ENCODE measurements at places on chromosomes 1 and 21.

DNA sequence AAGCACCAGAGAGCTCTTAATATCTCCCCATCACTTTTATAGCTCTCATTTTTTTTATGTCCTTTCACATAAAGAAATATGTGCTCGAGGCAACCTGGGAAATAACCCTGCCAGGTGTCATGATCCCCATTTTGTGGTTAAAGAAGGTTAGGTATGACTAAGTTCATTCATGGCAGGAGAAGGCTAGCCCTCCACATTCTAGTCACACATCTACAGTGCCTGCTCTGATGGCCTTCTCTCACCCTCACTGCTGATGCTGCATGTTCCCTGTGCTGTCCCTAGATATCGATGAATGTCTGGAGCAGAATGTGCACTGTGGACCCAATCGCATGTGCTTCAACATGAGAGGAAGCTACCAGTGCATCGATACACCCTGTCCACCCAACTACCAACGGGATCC, 187.5 kb downstream of the TPR start:
- H3K27me3 ChIP-seq = no peaks in the 10 kb centered on the region
- no peak for DNase-seq
- H3K4me3 ChIP-seq = no peak overlapping the region

- H3K27me3 ChIP-seq = no peaks in the 10 kb centered on the region
- no peaks in the 10 kb centered on the region for H3K4me1 ChIP-seq
- no peaks in the 10 kb centered on the region for H3K36me3 ChIP-seq
These were observed 43.9 kb upstream of the SAMSN1 start for GRCh38 chr21:14589855-14590563.

DNA sequence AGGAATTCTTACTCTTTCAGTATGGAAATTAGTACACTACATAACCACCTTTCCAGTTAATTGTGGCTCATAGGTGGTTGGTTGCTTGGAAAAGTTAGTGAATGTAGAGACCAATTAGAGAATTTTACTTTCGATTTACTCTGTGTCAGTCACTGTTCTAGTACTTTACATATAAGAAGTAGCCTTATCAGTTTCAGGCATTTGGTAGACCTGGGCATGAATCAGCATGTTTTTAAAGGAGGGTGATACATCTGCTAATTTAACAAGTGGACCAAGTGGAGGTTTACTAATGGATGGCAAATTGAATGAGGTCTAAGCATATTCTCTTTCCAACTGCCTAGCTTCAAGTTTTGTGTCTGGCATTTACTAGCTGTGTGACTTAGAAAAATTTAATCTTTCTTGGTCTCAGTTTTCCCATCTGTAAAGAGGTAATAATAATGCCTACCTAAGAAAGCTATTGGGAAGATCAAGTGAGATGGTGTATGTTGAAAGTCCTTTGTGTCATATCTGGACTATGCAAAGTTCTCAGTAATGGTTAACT, 1158.6 kb downstream of the PLA2G4A start:
- H3K36me3 ChIP-seq = no peaks in the 10 kb centered on the region
- no peaks in the 10 kb centered on the region for H3K27me3 ChIP-seq

DNA sequence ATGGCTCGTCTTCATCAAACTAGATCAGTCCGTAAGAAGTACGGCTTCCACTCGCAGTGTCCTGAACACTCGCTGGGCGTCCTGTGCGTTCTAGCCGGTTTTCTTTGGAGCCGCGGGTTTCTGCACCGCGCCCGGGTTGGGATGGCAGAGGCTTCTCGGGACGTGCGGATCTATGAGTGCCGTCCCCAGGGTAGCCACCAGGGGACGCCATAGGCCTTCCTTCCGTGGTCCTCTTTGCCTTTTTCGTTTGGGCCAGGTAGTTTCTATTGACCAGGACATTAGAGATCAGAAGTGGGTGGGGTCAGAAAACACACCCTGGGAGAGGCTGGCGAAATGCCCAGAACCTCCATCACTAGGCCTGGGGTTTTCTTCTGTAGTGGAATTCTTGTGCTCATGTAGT, 273.8 kb downstream of the FAM72C start:
- no peaks in the 10 kb centered on the region for H3K4me1 ChIP-seq
- no peak overlapping the region for H3K4me3 ChIP-seq
- DNase-seq = peak; percentile 23
- no peak overlapping the region for H3K27ac ChIP-seq
- peaks cover 19% of the 10 kb centered on the region for H3K27me3 ChIP-seq

- no peak overlapping the region for H3K4me3 ChIP-seq
- peak; percentile 23 for DNase-seq
- no peaks in the 10 kb centered on the region for H3K27me3 ChIP-seq
- no peaks in the 10 kb centered on the region for H3K36me3 ChIP-seq
- no peak overlapping the region for H3K27ac ChIP-seq
These were observed 5.6 kb downstream of the RNF2 start for GRCh38 chr1:185050823-185051451.

GRCh38 chr1:18668750-18669404, 38.2 kb downstream of the PAX7 start:
- H3K4me1 ChIP-seq = no peaks in the 10 kb centered on the region
- H3K4me3 ChIP-seq = no peak overlapping the region
- no peak overlapping the region for H3K27ac ChIP-seq
- no peaks in the 10 kb centered on the region for H3K36me3 ChIP-seq
- no peak for DNase-seq

GRCh38 chr1:235906436-235906835, 39.7 kb upstream of the LYST start:
- no peak overlapping the region for H3K27ac ChIP-seq
- no peaks in the 10 kb centered on the region for H3K27me3 ChIP-seq
- H3K4me3 ChIP-seq = no peak overlapping the region
- H3K36me3 ChIP-seq = no peaks in the 10 kb centered on the region

- no peak for DNase-seq
- H3K4me3 ChIP-seq = no peak overlapping the region
- H3K36me3 ChIP-seq = no peaks in the 10 kb centered on the region
- H3K4me1 ChIP-seq = no peaks in the 10 kb centered on the region
- H3K27ac ChIP-seq = no peak overlapping the region
These were observed 37.3 kb upstream of the KAZN start for GRCh38 chr1:14561014-14561693.
